ENCODE measurements at places on chromosomes 16 and 17. TPM values are rescaled to one million over a fixed set of nuclear protein-coding genes. Genes with fewer than 3 reads are reported as not detected.

Gene SOX9
- 3.2 TPM for total RNA-seq

Gene ZNF778
- 9.3 TPM for total RNA-seq

GRCh38 chr17:76481071-76481655 lies 13.8 kb downstream of the AANAT start:
- peak; percentile 71 for DNase-seq

DNA sequence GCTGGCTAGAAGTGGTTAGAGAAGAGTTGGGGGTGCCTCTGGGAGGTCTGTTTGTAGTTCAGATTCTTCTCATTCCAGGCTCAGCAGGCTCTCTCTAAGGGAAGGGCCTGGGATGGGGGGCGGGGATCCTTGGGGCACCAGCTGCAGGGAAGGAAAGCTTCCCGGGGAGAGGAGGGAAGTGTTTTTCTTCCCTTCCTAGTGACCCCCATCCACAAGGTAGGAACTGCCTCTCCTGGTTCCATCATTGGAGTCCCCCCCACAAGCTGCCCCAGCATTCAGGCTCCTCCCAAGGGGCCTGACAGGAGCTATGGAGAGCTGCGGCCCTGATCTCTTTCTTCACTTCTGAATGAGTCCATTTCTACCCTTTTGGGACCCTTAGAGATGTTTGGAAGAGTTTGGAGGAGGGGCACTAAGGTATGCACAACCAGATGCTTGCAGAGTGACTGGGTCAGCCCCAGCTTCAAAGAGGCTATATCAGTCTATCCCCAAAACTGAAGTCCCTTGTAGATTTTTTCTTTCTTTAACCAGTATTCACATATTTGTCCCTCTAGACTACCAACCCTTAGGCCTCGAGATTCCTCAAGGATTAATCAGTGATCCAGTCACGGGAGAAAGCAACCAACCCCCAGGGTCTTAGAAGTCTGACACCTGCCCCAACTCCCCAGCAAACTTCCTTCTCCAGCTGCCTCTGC lies 13.9 kb upstream of the FZD2 start:
- no peak for DNase-seq

DNA sequence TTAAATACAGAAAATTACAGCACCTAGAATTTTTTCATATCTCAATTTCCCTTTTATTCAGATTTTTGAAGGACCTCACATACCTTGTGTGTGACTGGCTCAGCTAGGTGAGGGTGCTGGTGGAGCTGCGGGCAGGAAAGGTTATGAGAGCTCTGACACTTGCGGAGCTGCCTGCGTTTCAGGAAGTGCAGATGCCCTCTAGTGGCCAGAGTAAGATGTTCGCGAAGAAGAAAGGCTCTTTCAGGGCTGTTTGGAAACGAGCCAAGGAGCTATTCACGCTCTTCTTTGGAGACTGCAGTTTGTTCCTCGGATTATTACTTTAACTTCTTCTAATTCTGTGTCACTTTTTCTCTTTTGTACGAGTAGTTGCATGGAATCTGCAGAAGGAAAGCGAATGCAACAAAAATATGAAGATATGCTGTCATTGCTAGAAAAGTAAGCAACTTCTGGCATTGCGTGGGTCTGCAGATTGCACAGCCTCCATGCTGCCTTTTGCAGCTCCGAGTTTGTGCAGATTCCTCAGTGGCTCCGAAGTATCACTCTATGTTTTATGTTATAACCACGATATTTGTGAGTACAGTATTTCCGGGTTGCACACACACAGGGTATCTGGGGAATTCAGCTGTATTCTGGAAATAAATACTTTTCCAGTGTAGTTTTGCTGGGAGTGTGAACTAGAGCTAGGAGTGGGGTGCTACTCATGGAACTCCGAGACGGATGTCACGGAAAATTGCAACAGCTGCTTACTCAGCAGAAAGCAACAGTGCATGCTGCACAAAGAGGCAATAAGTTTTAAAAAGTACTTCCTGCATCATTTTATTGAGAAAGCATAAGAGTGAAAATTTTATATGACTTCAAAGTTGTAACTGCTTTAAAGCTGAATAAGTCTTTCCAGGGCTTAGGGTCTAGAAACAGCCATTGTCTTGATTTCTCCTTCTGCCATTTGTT lies 46.3 kb downstream of the DNAH9 start:
- no peak for DNase-seq

All from posterior vena cava (tissue), 2 donors.